ENCODE measurements at places on chromosomes 12 and 14. TPM values are rescaled to one million over a fixed set of nuclear protein-coding genes. Genes with fewer than 3 reads are reported as not detected.
A peak's percentile ranks its signal among the peaks of the same experiment; 100 is the strongest.

Gene C1S
- total RNA-seq: 87.7 TPM

Gene NPFF
- total RNA-seq: not detected

Gene NANOG
- not detected for total RNA-seq

Gene ZNF385A
- 30.4 TPM for total RNA-seq

Gene PTCSC3
- total RNA-seq: not detected

Gene SERPINA10
- total RNA-seq: not detected

Gene NELL2
- total RNA-seq: 24.0 TPM

Gene KHNYN
- total RNA-seq: 56.6 TPM

Gene SOX5
- total RNA-seq: 7.8 TPM

GRCh38 chr12:12442548-12443071 lies 85.7 kb downstream of the BORCS5 start:
- no peak for DNase-seq

DNA sequence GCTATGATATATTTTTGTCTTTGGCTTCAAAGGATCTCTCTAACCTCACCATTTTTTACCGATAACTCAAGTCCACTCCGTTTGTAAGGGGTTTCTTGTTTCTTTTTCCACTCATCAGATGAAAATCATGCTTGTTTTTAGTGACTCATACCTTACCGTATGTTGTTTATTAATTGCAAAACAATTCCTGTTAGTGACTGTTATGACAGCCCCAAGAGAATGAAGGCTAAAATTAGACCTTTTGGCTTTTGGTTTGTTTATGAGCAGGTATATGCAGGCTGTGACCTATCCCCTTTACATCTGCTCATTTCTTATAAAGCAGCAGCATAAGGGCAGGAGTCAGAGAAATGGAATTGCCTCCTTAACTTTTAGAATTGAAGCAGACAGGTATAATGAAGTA lies 319.8 kb downstream of the CEP128 start:
- DNase-seq: peak; percentile 23

DNA sequence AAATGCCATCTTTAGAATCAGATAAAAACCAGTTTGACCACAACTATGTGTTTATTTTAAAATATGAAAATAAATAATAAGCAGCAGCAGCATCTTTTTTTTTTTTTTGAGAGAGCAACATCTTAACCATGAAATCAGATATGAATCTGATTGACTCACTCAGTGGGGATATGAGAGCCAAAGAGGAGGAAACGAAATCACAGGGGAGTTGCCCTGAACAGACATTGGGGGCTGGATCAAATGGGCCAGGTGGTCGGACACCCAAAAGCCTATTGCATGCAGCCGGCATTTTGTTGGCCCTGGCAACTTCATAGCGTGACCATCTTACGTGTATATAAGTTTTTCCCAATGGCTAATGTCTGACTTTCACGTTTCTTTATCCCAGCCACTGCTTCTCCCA lies 321.1 kb downstream of the NPAS3 start:
- DNase-seq: peak; percentile 7

DNA sequence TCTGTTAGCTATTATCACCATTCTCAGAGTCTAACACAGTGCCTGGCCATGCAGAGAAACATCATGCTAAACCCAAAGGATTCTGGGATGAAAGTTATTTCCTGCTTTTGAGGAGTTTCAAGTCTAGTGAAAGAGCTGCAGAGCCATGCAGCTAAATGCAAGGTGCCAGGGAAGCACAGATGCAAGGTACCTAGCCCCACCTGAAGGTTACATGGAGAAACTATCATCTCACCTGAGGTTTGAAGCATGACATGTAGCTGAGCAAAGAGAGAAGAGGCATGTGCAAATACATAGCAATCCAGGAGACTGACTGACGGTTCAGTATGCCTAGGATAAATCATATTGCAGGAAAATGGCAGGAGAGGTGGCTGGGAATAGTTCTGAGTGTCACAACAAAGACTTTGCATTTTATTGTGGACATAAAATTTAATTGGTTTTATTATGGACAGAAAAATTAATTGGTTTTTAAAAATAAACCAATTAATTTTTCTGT lies 170.4 kb downstream of the PRKD1 start:
- DNase-seq: no peak

GRCh38 chr12:95852133-95852532 lies 6.6 kb upstream of the SNRPF start:
- DNase-seq: no peak

DNA sequence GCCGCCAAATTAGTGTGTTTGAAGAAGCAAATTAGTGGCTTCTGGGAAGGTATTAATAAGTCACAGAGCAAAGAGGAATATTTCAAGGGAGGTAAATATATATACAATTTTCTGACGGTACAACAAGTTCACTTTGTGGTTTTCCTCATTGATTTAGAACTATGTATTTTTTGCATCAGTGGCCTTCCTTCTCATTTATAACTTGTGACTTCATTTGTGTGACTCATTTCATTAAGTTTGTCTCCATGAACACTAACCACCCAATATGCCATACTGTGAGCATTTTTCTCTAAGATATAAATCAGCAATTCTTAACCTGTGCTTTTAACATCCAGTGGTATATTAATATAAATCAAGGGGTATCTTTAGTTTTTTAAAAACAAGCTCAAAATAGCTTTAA lies 29.3 kb upstream of the ARHGAP5 start:
- no peak for DNase-seq

DNA sequence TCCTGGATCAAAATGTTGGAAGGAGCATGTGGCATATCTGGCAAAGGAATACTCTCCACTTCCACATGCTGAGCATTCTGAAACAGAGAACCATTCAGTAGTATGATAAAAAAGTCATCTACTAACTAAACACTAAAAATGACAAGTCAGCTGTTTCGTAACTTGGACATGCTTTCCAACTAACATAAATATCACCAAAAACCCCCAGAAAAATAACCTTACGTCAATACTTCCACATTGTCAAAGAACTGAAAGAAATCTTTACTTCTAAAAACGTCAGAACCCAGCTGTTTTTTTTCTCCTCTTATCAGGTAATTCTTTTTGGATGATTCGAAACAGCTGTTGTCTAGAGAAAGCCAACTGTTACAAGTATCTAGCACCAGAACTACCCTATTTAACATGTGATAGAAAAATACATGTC lies 8.2 kb downstream of the WBP11 start:
- no peak for DNase-seq

- DNase-seq: no peak
These were observed 8.6 kb downstream of the SPTLC2 start for GRCh38 chr14:77607741-77608302.

DNA sequence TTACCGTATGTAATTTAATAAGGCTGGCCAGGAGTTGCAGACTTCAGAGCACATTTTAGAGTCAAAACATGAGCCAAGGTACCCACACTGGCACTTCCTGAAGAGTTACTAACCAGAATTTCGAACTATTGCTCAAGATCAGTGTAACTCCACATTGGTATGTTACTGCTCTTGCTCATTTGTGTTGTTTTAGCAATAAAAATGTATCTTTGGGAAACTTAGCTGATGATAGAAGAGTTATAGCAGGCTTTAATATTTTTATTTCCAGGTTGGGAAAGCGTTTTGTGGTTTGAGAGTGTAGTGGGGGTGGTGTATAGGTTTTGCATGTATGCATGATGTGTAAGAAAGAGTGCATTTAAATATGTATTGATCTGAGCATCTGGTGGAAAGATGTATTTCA lies 96.6 kb downstream of the SCN8A start:
- no peak for DNase-seq

GRCh38 chr12:24698972-24699371 lies 249.9 kb downstream of the BCAT1 start:
- DNase-seq: no peak

- no peak for DNase-seq
These were observed 150.6 kb downstream of the BCAT1 start for GRCh38 chr12:24798335-24798734.

DNA sequence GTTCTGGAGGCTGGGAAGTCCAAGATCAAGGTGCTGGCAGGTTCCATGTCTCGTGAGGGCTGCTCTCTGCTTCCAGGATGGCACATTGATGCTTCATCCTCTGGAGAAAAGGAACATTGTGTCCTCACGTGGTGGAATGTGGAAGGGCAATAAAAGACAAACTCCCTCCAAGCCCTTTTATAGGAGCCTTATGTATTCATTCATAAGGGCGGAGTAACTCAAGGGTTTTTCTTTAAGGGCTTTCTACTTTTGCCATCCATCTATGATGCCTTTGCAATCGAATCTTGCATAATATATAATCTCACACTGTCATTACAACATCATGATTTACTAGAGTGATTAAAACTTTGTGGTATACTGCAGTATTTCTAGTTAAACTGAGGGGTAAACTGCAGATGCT lies 132.7 kb upstream of the DDHD1 start:
- DNase-seq: no peak

- DNase-seq: no peak
These were observed 10.1 kb downstream of the MVK start for GRCh38 chr12:109583733-109584132.

- peak; percentile 32 for DNase-seq
These were observed 409.2 kb downstream of the IPO8 start for GRCh38 chr12:30286345-30286926.

DNA sequence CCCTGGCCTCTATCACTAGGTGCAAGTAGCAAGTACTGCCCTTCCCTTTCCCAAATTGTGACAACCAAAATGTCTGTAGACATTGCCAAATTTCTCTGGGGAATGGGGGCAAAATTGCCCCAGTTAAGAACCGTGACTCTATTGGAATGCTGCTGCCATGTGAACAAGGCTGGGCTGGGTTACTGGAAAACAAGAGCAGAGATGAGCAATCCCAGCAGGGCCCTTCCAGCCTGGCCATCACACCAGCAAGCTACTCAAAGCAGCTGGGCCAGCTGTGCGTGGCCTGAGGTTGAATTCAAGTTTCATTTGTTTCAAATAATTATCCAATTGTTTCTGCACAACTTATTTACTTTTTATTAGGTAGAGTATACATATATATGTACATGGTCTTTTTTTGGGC lies 103.4 kb upstream of the PKP2 start:
- DNase-seq: peak; percentile 16

- DNase-seq: no peak
These were observed 370.3 kb downstream of the BCL11B start for GRCh38 chr14:98901511-98902205.

GRCh38 chr14:67472726-67473125 lies 15.8 kb downstream of the TMEM229B start:
- no peak for DNase-seq

DNA sequence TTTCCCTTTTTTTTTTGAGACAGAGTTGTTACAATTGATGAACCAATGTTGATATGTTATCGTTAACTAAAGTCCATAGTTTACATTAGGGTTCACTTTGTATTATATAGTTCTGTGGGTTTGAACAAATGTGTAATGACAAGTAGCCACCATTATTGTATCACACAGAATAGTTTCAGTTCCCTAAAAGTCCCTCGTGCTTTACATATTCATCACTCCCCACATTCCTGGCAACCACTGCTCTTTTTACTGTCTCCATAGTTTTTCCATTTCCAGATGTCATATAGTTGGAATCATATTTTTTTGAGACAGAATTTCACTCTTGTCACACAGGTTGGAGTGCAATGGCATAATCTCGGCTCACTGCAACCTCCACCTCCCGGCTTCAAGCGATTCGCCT lies 12.5 kb downstream of the HSD17B6 start:
- no peak for DNase-seq
